Activated naive CD4-positive, alpha-beta T cell (primary cell): ENCODE measurements at places on chromosomes 4 and X.

GRCh38 chr4:129403848-129404247, 307.9 kb downstream of the C4orf33 start:
- no peak for DNase-seq

DNA sequence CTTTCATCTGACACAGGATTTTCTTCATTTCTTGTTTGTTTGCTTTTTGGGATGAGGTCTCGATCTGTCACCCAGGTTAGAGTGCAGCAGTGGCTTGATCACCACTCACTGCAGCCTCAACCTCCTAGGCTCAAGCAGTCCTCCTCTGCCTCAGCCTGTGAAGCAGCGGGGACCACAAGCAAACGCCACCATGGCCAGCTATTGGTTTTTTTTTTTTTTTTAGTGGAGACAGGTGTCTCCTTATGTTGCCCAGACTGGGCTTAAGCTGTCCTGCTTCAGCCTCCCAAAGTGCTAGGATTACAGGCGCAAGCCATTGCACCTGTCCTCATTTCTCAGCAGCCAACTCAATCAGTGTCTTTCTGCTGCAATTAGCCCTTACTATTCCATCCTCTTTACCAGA, 10.3 kb downstream of the SPRY1 start:
- no peak for DNase-seq

DNA sequence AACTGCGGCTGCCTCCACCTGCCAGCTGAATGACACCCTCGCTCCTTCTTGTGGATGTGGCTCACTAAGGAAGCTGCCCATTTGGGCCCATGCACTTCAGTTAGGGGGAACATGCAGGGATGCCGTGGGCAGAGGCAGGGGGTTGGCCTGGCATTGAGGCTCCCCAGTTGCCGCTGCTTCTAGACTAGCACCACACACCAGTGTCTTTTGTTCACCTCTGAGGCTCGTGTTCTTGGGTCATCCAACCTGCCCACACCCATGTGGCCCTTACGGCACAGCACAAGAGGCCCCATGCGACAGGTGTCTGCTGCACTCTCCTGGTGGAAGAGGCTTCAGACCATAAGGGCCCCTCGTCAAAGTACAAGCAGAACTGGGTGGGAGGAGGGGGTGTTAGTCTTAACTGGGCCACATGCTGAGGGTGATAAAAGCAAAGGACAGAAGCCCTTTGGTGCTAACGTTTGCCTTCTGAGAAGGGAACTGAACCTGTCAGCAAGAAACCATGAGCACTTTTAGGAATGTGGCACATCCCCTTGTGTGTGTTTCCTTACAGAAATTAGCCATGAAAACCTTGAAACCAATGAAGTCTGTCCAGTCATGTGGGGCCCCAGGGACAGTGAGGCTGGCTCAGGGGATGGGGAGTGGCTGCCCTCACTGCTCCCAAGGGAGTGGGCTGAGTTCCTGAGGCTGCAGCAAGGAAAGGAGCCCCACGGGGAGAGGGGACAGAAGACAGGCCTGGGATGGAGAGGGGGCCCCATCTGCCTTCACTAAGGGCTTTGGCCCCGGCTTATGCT, 39.2 kb downstream of the MAP7D3 start:
- DNase-seq, result no peak

DNA sequence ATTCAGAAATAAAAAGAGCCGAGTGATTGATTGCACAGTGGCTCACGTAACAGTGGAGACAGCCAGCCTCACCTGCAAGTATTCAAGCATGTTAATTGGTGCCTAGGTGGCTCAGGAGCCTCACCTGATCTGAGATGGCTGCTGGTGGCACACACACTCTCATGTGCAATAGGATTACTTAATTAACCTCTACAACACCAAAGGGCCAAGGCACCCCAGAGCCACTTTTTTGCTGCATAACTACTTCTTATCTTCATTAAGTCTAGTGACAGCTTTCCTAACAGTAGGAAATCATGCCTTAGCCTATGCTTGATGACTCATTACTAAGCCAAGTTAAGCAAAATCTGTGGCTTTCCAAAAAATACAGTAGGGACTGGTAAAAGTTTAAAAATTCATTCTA, 117.3 kb upstream of the NOCT start:
- no peak for DNase-seq

- no peak for DNase-seq
These were observed 166.7 kb downstream of the RPA4 start for GRCh38 chrX:97050392-97050791.
